CD4-positive, alpha-beta T cell (primary cell): ENCODE measurements at places on chromosomes 7 and 10. TPM values are rescaled to one million over a fixed set of nuclear protein-coding genes. Genes with fewer than 3 reads are reported as not detected.

Gene LRIT1
- total RNA-seq: not detected

Gene STEAP1B
- total RNA-seq: not detected

Gene CCL24
- total RNA-seq: not detected

Gene UCMA
- not detected for total RNA-seq

Gene PIP
- total RNA-seq: not detected
